Fibroblast of the aortic adventitia (primary cell): ENCODE measurements at places on chromosomes 1 and 21.

- peak; percentile 39 for DNase-seq
Measured at GRCh38 chr1:171590022-171590421, 32.0 kb upstream of the MYOCOS start.

DNA sequence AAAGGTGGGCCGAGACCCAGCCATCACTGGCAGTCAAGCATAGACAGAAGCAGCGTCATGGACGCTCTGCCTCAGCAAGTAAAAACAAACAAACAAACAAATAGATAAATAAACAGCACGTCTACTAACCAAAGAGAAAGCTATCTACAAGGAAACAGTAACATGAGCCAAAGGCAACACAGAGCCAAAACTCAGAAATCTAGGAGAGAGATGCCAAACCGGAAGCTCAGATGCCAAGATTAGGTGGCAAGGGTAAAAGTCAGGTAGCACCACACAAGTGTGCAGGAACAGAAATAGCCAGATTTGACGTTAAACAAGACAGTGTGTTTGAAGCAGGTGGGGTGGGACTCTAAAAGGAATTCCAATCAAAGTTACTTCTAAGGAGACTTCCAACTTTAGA is 448.3 kb upstream of the NFIA start:
- DNase-seq: no peak

- DNase-seq: peak; percentile 36
Measured at GRCh38 chr1:218409946-218410510, 64.9 kb downstream of the TGFB2 start.

DNA sequence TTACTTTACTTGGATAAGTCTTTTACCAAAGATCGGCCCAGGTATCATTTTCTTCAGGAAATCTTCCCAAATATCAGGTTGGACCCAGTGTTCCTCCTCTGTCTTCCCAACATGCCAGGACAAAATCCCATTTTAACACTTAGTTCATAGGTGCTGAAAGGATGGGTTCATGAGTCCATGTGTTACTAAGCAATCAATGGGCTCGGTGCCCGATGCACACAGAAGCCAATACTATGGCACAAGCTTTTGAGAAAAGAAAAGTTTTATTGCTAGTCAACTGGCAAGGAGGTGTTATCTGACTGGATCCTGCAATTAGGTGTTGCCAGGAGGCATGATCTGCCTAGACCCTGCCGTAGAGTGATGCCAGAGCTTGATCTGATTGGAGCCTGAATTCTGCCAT is 133.3 kb upstream of the SLC44A3 start:
- no peak for DNase-seq

GRCh38 chr1:154729577-154729976 is 121.6 kb upstream of the ADAR start:
- peak; percentile 27 for DNase-seq
